Stimulated activated CD8-positive, alpha-beta memory T cell treated with anti-CD3 and anti-CD28 coated beads, Interleukin-15, amount 100 ng/mL, for 4 hours (primary cell): ENCODE measurements at places on chromosomes 6 and 20.

DNA sequence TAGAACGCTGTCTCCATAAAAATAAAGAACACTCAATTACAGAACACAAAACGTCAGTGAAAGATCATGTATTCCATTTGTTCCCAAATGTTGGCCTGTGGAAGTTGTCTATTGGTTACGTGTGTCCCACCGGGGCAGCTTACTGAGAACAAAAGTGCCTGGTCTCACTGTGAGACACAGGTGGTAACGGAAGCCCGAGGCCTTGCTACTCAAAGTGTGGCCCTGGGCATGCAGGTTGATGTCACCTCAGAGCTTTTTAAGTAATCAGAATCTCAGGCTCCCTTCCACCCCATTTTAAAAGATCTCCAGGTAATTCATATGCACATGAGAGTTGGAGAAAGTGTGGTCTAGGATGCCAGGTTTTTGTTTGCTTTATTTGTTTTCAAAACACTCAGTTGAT, 422.5 kb upstream of the OPRM1 start:
- no peak for DNase-seq

GRCh38 chr6:56245903-56246351, 1.5 kb downstream of the COL21A1 start:
- DNase-seq = no peak

- no peak for DNase-seq
These were observed 3.5 kb upstream of the PRIM2 start for GRCh38 chr6:57313711-57314471.

DNA sequence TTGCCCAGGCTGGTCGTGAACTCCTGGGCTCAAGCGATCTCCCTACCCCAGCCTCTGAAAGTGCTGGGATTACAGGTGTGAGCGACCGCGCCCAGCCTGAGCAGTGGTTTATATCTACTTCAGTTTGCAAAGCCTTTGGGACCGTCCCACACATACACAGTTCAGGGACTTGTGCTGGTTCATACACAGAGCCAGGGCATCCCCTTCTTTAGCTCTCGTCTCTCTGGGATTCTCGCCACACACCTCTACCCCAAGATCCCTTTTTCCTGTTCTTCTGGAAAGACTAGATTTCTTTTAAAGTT, 12.5 kb downstream of the CAP2 start:
- DNase-seq = no peak

GRCh38 chr6:30735668-30736314, 6.7 kb downstream of the FLOT1 start:
- no peak for DNase-seq
